ENCODE measurements at places on chromosomes 11 and 22. TPM values are rescaled to one million over a fixed set of nuclear protein-coding genes. Genes with fewer than 3 reads are reported as not detected.

DNA sequence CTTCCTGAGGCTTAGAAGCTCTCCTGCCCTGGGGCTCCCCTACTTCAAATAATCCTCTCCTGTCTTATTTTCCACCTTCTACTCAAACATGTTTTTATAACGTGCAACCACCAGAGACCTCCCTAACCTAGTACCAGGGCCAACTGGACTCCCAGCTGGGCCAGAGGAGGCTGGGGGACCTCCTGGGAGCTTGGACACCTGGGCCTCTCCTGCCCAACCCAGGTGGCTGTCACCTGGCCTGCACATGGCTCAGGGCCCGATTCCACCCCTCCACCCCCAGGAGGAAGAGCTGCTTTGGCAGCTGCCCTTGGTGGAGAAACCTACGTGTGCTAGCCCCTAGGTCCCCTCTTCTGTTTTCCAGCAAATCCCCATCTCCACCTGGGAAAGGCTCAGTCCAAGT, 105.2 kb downstream of the ABTB2 start:
- DNase-seq, result no peak

DNA sequence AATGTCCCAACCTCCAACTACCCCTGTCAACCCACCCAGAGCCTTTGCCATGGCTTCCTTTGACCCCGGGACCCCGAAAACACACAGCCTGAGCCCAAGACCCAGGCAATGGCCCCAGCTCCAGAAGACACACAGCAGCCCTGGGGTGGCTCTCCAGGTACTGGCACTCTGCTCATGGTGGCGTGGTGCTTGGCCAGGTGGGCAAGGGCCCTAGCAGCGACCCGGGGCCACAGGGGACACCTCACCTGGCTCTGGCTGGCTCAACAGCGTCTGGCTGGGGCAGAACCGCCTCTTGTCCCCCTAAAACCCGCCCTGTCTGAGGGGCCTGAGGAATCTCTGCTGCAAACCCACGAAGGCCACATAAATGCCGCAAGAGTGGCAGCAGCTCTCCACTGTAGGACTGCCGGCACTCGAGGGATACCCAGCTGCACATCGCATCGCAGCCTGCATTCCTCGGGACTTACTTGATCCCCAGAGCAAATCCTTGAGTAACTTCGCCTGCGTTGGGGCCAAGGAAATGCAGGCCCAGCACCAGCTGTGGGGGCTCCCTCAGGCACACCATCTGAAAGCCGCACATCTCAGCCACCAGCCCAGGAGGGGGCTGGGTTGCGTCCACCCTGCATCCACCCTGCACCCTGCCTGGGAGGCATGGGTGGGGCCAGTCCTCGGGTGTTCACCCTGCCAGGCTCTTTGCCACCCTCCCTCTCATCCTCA, 23.1 kb upstream of the GNB1L start:
- DNase-seq, result no peak

GRCh38 chr11:67630943-67631331, 1.2 kb upstream of the NUDT8 start:
- no peak for DNase-seq

- DNase-seq, result no peak
Observed at GRCh38 chr11:73325036-73325981, 17.2 kb downstream of the ARHGEF17 start.

- no peak for DNase-seq
Observed at GRCh38 chr22:31090217-31091085, 9.3 kb downstream of the SMTN start.

GRCh38 chr22:44996648-44997047, 13.2 kb downstream of the PHF21B start:
- no peak for DNase-seq

- peak; percentile 8 for DNase-seq
Observed at GRCh38 chr11:29333993-29334775, 682.6 kb downstream of the KCNA4 start.

GRCh38 chr11:11661326-11662040, 39.7 kb upstream of the GALNT18 start:
- DNase-seq, result no peak

DNA sequence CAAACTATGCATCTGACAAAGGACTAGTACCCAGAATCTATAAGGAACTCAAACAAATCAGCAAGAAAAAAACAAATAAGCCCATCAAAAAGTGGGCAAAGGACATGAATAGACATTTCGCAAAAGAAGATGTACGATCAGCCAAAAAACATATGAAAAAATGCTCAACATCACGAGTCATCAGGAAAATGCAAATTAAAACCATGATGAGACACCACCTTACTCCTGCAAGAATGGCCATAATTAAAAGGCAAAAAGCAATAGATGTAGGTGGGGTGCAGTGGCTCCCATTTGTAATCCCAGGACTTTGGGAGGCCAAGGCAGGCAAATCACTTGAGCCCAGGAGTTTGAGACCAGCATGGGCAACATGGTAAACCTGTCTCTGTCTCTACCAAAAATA, 10.4 kb upstream of the OR10V1 start:
- no peak for DNase-seq

DNA sequence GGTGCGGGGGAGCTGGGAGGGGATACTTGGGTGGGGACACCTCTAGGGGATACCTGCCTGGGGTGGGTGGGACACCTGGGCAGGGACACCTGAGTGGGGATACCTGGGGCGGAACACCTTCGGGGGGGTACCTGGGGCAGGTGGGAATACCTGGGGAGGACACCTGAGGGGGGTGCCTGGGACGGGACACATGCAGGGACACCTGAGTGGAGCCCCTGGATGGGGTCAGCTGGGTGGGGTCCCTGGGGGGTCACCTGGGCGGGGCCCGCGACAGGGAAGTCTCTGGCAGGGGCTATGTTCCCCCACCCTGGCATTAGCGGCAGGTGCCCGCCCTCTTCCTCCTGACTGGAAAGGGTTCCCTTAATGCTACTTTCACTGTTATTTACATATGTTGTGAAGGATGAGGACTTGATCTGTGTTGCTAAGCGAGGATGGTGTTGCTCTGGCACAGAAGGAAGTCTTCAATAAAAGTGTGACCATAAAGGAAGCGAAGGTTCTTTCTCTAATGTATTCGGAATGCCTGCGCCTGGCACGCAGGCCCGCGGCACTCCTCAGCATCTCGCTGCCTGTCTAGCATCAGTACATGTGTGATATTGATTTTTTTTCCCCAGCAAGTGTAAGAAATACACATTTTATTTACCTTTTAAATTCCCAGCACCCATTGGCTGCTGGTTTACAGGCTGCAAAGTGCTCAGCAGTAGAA, 801.7 kb downstream of the BRD1 start:
- no peak for DNase-seq

DNA sequence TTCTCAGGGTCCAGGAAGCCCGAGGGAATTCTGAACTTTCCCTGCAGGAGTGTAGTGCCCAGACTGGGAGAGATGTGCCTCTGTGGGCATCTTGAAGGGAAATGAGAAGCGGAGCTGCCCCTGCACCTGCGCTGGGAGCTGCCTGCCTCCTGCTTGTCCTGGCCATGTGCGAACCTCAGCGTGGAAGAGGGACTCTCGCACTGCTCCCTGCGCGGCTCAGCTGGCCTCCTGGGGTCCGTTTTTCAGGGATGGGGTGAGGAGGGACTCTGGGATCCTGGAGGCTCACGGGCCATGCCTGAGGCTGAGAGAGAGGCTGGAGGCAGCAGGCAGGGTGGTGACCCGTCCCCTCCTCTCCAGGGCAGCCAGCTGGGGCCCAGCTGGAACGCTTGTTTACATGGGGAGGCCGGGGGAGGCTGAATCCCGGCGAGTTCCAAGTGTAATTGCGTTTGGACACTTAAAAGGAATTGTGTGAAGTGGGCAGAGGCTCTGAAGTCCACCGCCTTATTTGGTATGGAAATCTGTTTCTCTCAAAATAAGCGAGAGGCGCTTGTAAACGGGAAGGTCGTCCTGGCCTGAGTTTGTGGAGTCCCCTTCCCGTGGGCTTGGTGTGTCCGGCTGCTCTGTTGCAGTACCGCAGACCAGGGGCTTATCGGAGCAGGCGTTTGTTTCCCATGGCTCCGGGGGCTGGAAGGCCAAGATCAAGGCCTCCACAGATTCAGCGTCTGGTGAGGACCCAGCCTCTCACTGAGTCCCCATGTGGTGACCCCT, 1.2 kb upstream of the MRGPRF start:
- DNase-seq, result peak; percentile 89

DNA sequence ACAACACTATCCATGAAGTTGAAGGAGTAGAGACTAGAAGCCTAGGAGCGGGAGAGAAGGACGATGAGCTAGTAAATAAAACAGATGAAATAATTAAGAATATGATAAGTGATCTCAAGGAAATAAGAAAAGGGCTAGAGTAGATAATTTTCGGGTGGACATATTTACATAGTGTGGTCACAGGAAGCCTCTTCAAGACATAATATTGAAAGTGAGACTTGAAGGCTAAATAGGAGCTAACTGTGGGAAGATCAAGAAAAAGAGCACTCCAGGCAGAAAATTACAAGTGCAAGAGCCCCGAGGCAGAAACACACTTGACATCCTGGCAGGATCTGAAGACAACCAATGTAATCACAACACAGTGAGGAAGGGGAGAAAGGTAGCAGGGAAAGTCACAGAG, 11.9 kb upstream of the PPFIBP2 start:
- DNase-seq, result no peak

GRCh38 chr22:48147831-48148230, 1385.4 kb downstream of the TBC1D22A start:
- DNase-seq, result no peak

- no peak for DNase-seq
Observed at GRCh38 chr11:69657911-69658625, 17.1 kb downstream of the LTO1 start.

DNA sequence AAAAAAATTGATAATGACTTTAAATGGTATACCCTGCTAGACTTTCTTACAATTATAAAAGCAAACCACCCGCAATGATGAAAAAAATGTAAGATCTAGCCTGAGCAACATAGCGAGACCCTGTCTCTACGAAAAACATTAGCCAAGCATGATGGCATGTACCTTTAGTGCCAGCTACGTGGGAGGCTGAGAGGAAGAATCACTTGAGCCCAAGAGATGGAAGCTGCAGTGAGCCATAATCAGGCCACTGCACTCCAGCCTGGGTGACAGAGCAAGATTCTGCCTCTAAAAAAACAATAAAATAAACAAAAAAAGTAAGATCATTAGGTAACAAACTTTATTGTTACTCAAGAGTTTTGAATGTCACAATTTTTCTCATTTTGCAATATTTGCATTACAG, 39.2 kb downstream of the KMT5B start:
- DNase-seq, result no peak

FAM181B gene
- 0.12 TPM for polyA plus RNA-seq

ANO1 gene
- 7.4 TPM for polyA plus RNA-seq

RAB39A gene
- polyA plus RNA-seq, result 1.1 TPM

IFTAP gene
- polyA plus RNA-seq, result 46.4 TPM

KRTAP5-8 gene
- not detected for polyA plus RNA-seq

NLRP14 gene
- 0.22 TPM for polyA plus RNA-seq

BDNF gene
- polyA plus RNA-seq, result 0.23 TPM

Data from right lung (tissue), 10 donors.